ENCODE measurements at places on chromosomes 5 and 9.

GRCh38 chr9:90642570-90643539, at the start of gene DIRAS2:
DIRAS2 (minus strand) TSS chr9:90642824; CDS start chr9:90613827, 28,997 bp downstream.
- DNase-seq, result peak; percentile 92

DNA sequence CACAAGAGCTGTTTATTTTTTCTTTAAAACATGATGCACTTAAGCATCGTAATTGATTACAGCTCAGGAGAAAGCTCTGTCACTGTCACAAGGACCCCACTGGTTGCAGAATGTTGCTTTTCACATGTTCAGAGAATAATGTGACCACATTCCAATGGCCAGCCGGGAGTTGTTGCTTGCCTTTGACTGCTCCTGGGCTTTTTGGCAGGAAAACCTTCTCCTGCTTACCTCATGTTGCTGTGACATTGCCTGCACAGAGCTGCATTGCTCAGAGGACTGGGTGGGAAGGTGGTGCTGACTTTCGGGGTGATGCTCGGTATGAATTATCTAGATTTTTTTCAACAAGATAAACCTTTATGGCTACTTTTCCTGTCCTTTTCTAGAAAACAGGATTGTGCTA, 88.2 kb downstream of the PALM2AKAP2 start:
- no peak for DNase-seq

DNA sequence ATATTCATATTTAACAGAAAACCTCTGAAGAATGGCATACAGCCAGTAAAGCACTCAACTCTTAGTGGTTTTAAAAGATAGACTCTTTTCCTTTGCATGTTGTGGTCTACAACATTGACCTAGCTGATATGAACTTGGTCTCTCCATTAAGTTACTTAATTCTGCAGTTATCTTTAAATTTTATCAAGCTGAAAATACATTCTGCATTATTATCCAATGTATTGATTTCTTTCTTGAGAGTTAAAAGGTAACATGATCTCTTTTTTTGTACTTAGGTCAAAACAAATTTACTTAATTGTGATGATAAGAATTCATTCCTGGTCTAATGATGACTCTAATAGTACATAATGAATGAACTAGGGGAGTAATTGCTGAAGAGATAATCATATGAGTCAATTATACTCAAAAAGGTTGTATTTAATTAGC, 132.9 kb downstream of the STARD4 start:
- no peak for DNase-seq

DNA sequence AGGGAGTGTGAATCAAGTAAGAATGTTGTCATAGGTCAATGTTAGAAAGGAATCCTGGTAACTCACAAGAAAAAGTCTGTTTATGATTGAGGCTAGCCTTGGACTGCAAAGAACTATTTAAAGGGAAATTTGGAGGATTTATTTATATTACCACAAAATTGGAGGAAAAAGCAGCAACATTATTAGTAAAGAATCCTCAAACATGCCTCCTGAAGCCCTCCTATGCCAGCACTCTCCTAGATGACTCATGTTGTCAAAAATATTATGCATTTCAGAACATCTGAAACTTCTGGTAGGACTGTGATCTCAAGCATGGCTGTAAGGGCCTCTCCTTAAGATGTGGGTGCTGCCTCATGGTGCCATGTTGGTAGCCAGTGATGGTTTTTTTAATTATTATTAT, 628.5 kb downstream of the CHSY3 start:
- no peak for DNase-seq

DNA sequence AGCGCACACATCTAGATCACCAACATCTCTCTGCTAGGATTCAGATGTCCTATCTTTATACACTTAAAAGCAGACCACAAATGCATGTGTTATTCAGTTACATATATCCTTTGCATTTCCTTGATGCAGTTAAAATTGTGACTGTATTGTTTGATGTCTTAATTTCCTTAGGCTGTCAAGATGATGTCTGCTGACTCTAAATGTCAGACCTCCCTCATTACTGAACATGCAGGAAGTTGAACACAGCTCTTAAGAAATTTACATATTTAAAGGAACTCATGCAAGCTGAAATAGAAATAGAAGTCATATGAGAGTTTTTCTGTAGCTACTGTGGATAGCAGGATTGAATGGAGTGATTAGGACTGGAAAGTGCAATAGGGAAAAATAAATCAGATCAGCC, 336.5 kb upstream of the SEMA6A start:
- DNase-seq, result no peak
